Activated CD8-positive, alpha-beta T cell treated with anti-CD3 and anti-CD28 coated beads, Interleukin-2, amount 10 ng/mL, durations not matched to agents 7 days and 5 days (primary cell): ENCODE measurements at places on chromosomes 11 and 22.

DNA sequence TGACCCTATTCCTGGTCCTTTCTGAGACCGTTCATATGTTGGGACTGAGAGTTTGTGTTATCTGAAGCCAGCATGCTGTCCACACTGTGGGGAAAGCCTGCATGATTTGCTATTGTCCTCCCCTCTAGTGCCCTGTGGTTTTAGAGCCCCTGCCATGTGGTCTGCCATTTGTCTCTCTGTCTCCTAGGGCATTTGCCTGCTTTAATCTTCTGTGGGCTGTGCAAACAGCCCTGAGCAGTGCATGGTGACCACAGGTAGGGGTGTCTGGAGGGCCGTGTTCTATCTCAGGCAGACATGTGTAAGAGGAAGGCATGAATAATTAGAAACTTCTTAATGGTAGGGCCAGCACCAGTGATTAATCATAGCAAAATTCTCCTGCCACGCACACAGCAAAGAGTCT, 23.0 kb downstream of the AMPD3 start:
- H3K36me3 ChIP-seq, result peaks cover 28% of the 10 kb centered on the region
- no peaks in the 10 kb centered on the region for H3K27me3 ChIP-seq
- no peak for DNase-seq
- H3K27ac ChIP-seq, result no peak overlapping the region
- H3K4me3 ChIP-seq, result no peak overlapping the region
- peaks cover 4% of the 10 kb centered on the region for H3K4me1 ChIP-seq

GRCh38 chr11:29244355-29244754, 772.5 kb downstream of the KCNA4 start:
- no peak for DNase-seq
- no peaks in the 10 kb centered on the region for H3K4me1 ChIP-seq
- H3K36me3 ChIP-seq, result no peaks in the 10 kb centered on the region
- H3K27ac ChIP-seq, result no peak overlapping the region
- no peaks in the 10 kb centered on the region for H3K27me3 ChIP-seq

- H3K36me3 ChIP-seq, result no peaks in the 10 kb centered on the region
- no peak for DNase-seq
- no peak overlapping the region for H3K4me3 ChIP-seq
- H3K27me3 ChIP-seq, result peaks cover 1% of the 10 kb centered on the region
- H3K27ac ChIP-seq, result no peak overlapping the region
Observed at GRCh38 chr22:49476176-49476575, 351.5 kb downstream of the BRD1 start.

DNA sequence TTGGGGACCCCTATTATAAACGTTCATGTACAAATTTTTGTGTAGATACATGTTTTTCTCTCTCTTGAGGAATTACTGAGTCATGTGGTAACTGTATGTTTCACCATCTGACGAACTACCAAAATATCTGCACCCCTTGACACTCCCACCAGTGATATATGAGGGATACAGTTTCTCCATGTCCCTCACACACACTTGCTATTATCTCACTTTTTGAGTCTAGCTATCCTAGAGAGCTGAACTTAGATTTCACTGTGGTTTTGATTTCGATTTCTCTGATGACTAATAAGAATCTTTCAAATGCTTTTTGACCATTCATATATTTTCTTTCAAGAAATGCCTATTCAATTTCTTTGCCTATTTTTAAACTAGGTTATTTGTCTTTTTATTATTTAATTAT, 200.2 kb downstream of the PGR start:
- no peak overlapping the region for H3K4me3 ChIP-seq
- H3K4me1 ChIP-seq, result peaks cover 4% of the 10 kb centered on the region
- no peak overlapping the region for H3K27ac ChIP-seq

- peaks cover 79% of the 10 kb centered on the region for H3K4me1 ChIP-seq
- peak overlapping the region; percentile 70 for H3K27ac ChIP-seq
- no peak overlapping the region for H3K4me3 ChIP-seq
- DNase-seq, result no peak
- H3K27me3 ChIP-seq, result no peaks in the 10 kb centered on the region
Observed at GRCh38 chr22:20563941-20564371, 56.5 kb downstream of the MED15 start.

- H3K36me3 ChIP-seq, result no peaks in the 10 kb centered on the region
- H3K27ac ChIP-seq, result no peak overlapping the region
- H3K4me1 ChIP-seq, result no peaks in the 10 kb centered on the region
Observed at GRCh38 chr11:129720156-129720555, 95.5 kb upstream of the TMEM45B start.

DNA sequence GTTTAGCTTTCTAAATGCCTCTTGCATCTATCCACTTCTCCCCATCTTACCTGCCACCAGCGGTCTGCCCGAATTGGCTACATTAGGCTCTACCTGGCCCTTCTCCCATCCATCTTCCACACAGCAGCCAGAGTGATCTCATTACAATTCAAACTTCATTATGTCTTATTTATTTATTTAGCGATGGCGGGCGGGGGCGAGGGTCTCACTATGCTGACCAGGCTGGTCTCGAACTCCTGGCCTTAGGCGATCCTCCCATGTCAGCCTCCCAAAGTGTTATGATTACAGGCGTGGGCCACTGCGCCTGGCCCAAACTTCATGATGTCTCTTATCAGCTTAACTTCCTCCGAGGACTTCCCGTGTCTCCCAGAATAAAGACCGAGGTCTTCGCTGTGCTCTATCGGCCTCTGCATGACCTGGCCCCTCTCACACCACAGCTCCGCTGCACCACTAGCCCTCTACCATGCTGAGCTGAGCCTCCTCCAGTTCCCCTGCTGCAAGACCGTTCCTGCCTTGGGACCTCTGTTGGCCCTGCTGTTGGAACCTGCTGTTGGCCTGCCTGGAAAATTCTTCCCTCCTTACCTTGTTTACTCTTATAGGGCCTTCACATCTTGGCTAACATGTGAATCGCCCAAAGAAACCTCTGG, 870 bp upstream of the CTTN start:
- H3K36me3 ChIP-seq, result no peaks in the 10 kb centered on the region
- peaks cover 55% of the 10 kb centered on the region for H3K27me3 ChIP-seq
- H3K4me1 ChIP-seq, result peaks cover 25% of the 10 kb centered on the region
- peak overlapping the region; percentile 60 for H3K4me3 ChIP-seq
- DNase-seq, result no peak

GRCh38 chr22:20244691-20245576, 23.2 kb downstream of the RTN4R start:
- H3K36me3 ChIP-seq, result no peaks in the 10 kb centered on the region
- no peaks in the 10 kb centered on the region for H3K27me3 ChIP-seq
- H3K27ac ChIP-seq, result peak overlapping the region; percentile 97
- peaks cover 45% of the 10 kb centered on the region for H3K4me1 ChIP-seq
- DNase-seq, result peak; percentile 78
